NCI-H2029 treated with DMSO at 0.1 percent for 48 hours (cell line): ENCODE measurements at places on chromosomes 12 and 14.

- no peak for DNase-seq
Observed at GRCh38 chr12:28879379-28879778, 269.7 kb upstream of the FAR2 start.

DNA sequence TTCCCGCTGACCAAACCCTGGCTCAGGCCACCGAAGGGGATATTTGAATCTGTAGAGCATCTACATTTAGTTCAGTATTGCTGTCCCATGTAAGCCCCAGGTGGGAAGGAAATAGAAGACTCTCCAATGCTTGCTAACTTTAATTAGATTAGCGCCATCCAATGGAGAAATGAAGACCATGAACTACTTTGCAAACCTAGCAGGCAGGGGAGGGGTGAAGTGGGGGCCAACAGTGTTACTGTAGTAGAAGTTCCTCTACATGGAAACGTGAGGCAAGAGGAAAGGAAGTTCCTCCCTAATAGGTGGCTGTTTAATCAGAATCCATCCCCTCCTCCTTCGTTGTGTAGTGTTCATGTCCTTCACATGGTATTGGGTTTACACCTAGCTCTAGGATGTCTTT, 9.3 kb upstream of the DENND5B start:
- DNase-seq = no peak

DNA sequence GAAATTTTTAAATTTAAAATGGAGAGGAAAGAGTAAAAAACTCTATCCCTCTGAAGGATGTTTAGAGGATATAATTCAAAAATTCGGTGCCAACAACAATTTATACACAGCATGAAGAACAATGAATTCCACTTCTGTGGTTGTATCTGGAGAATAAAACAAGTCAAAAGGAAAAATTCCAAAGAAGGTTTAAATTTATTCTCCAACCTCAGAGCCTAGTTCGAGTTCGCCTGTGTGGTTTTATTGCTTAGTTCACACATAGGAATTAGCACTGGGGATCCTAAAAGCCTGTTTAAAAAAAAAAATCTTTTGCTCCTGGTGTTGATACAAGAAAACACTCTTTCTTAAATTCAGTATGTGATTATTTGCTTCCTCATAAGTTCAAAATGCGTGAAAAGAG, 79.2 kb downstream of the LLPH start:
- DNase-seq = no peak

- no peak for DNase-seq
Observed at GRCh38 chr12:1398673-1399072, 195.7 kb downstream of the FBXL14 start.

GRCh38 chr14:34680806-34681479, 33.5 kb downstream of the CFL2 start:
- DNase-seq = no peak

DNA sequence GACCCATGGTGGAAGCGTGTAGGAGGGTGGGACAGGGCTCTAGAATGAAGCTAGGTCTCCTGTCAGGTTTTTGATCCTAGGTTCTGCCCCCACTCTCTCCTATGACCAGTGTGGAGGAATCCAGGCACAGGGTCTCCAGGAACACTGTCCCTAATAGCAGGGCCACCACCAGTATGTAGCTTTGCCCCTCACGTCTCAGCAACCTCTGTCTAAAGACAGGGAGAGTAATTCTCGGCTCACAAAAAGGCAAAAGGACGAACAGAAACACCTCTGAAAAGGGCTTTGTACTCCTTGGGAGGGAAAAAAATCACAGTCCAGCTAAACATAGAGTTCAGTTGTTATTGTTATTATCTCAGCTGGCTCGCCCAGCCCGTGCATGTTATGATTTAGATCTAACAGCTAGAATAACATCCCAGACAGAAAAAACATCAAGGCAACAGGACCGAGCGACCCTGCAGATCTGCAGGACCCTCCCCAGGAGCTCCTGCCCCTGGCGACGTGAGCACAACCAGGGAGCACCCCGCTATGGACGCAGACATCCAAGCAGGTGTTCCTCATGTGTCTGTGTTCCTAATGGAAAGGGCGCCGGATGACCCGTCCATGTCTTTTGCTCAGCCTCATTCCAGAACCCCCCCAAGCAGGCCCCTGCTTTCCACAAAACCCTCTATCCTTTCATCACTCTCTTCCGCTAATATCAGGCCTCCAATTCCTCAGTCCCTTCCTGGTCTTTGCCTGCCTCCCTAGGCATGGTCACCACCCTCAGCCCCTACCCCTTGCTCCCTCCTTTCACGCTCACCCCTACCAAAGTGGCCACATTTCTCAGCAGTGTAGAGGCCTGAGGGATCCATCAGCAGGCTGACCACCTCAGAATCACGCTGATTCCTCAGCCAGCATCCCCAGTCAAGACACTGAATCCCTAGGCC, 14.2 kb upstream of the SLC6A12 start:
- DNase-seq = no peak

DNA sequence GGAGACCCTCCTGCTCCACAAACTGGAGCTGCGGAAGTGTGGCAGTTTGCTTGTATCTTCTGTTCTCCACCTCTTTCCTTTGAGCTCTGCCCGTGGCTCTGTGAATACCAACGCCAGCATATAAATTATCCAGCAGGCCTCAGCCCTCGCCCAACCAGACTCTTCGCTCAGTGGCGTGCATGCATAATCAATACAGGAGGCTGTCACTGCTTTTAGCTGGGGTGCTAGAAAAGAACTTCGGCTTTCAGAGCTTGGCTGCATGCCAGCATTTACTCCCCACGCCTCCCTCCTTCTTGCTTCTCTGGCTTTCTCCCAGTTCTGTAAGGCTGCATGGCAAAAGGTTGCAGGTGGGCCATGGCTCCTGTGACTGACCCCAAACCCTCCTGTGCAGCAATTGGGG, 26.9 kb downstream of the NRXN3 start:
- no peak for DNase-seq

- DNase-seq = no peak
Observed at GRCh38 chr14:51894250-51894649, 33.8 kb downstream of the GNG2 start.

- peak; percentile 100 for DNase-seq
Observed at GRCh38 chr14:23306412-23307145, at the start of gene BCL2L2. TSS of gene BCL2L2 (plus strand) at chr14:23306833. CDS start at chr14:23307768, 935 bp downstream.

DNA sequence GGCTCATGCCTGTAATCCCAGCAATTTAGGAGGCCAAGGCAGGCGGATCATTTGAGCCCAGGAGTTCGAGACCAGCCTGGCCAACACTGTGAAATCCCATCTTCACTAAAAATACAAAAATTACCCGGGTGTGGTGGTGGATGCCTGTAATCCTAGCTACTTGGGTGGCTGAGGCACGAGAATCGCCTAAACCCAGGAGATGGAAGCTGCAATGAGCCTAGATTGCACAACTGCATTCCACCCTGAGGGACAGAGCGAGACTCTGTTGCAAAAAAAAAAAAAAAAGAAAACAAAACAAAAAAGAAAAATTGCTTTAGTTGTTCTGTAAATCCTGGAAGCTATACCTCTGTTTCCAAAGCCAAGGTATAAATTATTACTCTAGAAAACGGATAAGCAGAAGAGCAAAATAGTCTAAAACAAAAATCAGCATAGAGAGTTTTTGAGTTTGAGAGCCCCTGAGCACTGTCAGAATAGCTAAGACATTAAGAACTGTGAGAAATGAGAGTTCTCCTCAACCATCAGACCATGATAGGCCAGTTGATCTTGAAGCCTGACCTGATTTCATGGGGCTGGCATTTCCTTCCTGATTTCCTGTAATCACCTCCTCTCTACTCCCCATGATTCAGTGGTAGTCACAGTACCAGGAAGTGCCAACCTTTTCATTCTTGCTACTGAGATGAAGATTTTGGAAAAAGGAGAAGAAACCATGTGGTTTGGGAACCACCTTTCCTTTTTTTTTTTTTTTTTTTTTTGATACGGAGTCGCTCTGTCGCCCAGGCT, 31.7 kb downstream of the ATP2A2 start:
- no peak for DNase-seq

GRCh38 chr12:9910716-9911421, 21.3 kb downstream of the CLEC2A start:
- DNase-seq = no peak

GRCh38 chr12:120474616-120474960, 5.0 kb upstream of the SRSF9 start:
- DNase-seq = no peak

DNA sequence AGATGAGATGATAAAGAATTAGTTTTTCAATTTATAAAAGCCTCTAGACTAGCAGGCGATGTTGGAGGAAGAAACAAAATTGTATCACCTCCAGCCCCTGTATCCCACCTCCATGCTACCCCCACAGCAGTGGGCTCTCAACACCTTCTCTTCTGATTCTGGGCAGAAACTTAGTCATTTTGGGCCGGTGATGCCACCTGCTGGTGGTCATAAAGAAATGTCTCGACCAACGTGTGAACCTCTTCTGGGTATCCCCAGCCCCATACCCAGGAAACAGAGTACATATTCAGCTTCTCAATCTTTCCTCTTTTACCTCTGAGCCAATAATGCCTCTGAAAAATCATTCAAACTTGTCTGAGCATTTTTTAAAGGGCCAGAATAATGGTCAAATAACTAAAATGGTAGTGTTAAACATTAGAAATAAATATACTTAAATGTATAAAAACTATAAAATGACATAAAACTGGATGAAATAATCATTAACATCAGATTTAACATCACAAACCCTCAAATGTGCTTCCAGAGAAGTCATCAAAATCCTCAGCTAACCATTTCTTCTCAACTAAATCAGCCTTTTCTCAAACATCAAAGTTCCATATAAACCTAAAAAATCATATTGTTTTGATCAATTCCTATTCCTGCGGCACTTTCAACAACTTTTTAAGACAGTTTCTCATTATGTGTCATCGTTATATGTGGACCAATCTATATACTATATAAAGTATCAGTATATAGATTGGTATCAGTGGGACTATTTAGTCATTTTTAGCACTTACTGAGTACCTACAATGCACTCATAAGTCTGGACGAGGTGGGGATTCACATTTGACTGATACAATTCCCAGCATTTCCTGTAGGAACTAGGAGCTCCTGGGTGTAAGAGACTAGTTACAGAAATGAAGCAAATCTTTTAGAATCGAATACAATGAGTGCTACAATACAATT, 69.4 kb downstream of the ATXN2 start:
- peak; percentile 36 for DNase-seq

DNA sequence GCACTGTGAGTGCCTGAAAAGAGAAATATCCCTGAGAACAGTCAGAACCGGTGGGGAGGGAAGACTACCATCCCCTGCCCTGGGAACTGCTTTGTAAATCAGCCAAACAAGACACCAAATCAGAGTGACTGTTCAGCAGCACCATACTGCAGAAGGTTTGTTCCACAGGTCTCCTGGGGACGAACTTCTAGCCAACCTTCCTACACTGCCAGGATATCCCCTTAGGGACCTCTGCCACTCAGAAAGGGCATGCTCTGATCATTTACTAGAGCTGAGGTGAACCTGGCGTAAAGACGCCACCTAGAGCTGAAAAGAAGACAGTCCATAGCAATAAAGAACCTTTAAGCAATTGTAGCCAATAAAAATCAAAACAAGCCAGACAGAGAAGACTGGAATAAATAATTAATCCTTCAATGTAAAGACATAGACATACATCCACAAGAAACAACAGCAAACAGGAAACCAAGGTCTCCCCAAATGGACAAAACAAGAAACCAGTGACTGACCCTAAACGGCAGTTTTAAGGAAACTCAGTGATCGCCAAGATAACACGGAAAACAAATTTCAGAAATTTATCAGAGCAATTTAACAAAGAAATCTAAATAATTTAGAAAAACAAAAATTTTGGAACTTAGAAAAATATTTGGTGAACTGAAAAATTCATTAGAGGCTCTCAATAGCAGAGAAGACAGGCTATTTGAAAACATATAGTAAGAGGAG, 228.1 kb upstream of the AMIGO2 start:
- peak; percentile 57 for DNase-seq

- DNase-seq = no peak
Observed at GRCh38 chr12:96687719-96688118, 198.3 kb downstream of the CFAP54 start.

GRCh38 chr12:40225984-40226602, 1.3 kb downstream of the LRRK2 start:
- DNase-seq = no peak

- DNase-seq = no peak
Observed at GRCh38 chr12:79380402-79380801, 310.4 kb downstream of the PAWR start.

- DNase-seq = no peak
Observed at GRCh38 chr14:79442786-79443185, 768.5 kb downstream of the DIO2 start.

GRCh38 chr12:7061596-7061995, 1.1 kb downstream of the C1S start:
- DNase-seq = no peak

GRCh38 chr12:108516511-108517275, 1.6 kb downstream of the FICD start:
- DNase-seq = no peak

DNA sequence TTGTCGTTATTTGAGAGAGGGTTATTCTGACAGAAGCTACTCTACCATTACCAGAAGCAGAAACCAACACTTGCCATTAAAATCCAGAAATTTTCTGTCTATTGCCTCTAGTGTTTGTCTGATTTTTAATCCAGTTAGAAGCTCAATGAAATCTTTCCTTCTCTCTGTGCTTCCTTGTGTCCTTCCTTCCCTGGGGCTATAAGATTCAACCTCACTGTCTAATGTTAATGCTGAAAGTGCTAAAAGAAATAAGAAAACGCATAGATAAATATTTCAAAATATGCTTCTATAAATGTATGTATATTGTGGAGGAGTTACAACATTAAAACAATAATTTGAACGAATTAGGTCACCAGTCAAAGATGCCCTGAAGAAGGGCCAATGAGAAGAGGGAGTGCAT, 120.8 kb downstream of the SEC23A start:
- no peak for DNase-seq

DNA sequence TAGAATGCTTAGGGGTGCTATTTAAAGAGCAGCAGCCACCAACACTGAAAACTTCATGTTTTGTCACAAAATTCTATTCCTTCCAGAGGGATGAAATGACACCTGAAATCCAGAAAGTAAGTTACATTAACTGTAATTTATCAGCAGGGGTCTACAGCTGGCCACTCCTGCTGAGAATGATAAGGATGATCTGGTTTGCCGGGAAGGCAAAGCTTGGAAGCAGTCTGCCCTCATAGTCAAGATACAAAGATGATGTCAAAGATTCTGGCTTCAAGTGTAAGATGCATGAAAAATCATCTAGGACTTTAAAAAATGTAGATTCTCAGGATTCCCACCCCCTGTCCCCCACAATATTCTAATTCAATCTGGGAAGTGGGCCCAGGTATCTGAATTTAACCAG, 58.4 kb downstream of the DCAF5 start:
- DNase-seq = no peak

DNA sequence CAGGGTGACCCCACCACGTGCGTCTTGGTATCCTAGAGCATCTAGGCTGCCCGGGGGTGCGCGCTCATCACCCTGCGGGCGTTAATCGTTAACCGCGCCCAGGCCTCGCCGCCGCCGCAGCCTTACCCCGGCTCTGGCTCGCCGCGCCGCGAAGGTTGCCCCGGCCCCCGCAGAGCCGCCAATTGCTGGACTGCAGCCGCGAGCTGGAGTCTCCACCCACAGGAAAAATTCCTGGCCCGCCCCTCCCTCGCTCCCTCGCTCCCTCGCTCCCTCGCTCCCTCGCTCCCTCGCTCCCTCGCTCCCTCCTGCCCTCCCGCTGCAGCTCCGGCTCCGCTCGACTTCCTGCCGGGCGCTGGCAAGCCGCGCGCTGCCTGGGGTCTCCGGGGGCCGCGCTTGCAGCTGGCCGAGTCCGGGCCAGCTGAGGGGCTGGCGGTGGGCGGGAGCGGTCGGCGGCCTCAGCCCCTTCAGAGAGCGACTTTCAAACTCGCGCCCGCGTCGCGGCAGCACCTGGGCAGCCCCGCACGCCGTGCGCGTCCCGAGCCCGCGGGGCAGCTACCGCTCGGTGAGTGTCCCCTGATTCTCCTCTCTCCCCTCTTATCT, at the start of gene PLEKHG3:
Gene PLEKHG3 (plus strand): TSS at position 282 of the 600 bp plus-strand sequence. CDS start 23,208 bp downstream, outside the sequence.
- no peak for DNase-seq

GRCh38 chr14:99282261-99283050, 10.5 kb upstream of the BCL11B start:
- DNase-seq = no peak
